ENCODE measurements at places on chromosomes 1 and 21.

DNA sequence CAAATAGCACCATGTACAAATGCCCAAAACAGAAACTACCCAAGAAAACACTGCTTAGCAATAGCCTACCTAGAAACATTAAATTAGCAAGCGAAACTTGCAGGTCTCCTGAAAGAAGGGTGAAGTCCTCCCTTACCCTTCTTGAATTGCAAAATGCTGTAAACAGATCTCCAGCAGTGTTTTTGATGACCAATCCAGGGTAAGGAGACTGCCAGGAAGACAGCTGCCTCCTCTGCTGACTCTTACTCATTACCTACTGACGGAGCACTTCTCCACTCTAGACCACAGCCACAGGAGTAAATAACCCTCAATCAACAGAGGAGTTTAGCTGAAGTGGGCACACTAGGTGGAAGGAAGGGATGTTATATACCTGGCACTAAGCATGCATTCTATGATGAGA, 32.2 kb upstream of the GADD45A start:
- no peak for DNase-seq

- no peak for DNase-seq
These were observed 45.6 kb upstream of the ACTRT2 start for GRCh38 chr1:2975466-2976179.

DNA sequence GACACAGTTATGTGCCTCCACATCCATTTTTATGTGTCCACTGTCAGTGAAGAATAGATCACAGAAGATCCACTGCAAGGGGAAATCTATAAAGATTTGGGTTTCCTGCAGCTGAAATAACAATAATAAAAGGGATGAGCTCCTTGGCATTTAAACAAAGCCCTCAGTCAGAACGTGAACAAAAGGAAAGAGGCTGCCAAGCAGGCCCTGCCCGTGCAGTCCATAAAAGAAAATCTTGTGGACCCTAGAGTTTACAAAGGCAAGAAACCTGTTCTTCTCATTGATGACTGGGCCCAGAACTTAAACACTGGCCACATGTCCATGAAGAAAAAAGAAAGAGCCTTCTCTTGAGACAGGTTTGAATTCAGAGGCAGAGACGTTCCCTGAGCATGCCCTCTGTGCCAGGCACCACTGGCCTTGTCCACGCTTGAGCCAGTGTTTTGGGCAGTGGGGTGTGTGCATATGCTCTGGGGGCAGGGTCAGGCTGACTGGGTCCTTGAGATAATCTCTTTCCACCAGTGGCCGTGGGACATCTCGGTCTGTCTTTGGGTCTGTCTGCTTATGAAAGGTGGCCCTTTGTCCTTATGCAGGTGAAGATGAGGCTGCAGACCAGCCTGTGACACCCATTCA, 142.7 kb downstream of the HIVEP3 start:
- no peak for DNase-seq

DNA sequence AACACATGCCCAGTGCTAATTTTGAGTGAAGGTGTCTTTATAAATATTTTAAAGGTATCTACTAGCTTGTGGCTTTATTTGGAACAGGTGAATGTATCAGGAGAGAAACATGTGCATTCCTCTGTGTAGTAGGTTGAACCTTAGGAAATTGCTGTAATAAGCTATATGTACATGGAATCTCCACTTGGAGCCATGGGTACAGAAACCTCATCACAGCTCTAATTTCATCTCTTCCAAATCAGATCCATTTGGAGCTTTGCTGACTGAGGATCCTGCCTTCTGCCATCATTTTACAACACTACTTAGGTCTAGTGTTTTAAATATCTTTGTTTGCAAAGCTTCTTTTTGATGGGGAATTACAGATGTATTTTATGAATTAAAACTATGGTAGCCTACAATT, 2.1 kb downstream of the KCNK2 start:
- no peak for DNase-seq

DNA sequence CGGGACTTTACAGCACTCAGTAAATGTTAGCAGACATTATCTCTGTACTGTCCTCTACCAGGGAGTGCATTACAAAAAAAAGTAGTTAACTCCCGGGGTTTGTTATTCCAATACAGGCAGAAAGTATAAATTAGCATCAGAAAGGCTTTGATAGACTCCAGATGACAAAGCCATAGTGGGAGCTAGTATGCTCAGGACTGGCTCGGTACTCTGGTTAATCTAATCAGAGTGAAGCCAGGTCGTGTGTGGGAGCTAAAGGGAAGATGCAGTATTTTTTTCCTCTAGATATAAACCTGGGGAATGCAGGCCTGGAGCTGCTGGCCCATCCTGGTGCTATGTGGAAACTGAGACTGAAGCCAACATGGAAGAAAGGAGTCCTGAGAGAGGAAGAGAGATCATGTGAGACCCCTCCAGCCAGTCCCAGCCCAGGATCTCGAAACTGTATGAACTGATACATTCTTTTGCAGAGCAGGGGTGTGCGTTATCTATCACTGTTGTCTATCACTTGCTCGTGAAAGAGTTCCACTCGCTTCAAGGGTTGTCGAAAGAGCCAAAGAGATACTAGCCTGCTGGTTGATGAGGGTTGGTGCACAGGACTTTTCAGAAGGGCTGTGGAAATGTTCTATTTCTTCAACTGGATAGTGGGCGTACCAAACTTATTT, 125.8 kb downstream of the PLPP3 start:
- DNase-seq, result no peak

DNA sequence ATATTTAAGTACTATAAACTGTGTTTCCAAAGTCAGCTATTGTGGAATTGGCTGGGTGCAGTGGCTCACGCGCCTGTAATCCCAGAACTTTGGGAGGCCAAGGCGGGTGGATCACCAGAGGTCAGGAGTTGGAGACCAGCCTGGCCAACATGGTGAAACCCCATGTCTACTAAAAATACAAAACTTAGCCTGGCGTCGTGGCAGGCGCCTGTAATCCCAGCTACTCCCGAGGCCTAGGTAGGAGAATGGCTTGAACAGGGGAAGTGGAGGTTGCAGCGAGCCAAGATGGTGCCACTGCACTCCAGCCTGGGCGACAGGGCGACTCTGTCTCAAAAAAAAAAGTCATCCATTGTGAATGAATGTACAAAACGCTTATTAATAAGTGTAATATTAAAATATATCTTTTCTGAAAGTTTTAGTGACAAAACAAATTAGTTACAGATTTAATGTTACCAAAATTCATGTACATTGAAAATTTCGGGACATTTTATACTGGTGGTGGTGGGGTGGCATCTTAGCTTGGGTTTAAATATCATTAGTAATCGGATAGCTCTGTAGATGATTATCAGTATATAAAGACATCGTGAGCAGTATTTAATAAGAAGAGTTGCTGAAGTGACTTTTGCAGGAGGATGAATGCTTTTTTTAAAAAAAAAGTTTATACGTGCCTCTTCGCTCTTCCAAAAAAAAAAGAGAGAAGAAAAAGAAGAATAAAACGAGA, 503 bp upstream of the SRSF11 start:
- no peak for DNase-seq

DNA sequence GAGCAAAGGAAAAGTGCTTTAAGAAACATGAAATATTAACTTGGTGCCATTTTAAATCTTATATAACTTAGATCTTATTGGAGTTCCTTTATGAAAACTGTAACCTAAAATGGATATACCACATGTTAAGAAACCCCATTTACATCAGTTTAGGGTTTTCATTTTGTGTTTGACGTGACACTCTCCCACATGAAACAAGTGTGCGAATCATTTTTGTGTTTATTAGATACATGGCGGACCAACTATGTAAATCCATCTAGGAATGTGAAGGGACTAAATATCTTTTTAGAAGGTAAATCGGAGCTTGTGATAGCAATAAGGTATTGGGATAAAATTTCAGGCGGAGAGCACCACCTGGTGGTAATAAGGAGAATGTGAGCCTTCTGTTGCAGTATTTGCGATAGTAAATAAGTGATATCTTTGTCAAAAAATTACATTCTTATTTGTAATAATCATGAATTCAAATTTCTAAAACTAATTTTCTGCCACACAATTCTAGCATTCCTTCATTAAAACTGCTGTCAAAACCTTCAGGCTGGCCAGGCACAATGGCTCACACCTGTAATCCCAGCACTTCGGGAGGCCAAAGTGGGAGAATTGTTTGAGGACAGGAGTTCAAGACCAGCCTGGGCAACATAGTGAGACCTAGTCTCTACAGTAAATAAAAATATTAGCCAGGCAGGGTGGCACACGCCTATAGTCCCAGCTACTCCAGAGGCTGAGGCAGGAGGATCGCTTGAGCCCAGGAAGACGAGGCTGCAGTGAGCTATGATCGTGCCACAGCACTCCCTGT, 31.3 kb downstream of the SMAP2 start:
- DNase-seq, result no peak

- no peak for DNase-seq
These were observed 8.4 kb upstream of the GPR153 start for GRCh38 chr1:6269296-6269695.

DNA sequence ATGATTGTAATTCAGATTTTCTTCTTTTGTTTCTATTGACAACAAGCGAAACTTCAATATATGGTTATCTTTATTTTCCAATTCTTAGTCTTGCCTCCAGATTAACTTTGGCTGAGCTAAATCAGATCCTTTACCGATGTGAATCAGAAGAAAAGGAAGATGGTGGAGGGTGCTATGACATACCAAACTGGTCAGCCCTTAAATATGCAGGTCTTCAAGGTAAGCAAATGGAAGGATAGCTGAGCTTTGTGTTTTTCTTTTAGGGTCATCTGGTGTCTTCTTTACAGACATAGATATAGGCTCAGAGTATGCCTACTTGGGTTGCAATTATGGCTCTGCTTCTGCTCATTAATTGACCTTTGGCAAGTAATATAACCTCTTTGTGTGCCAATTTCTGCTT, 37.7 kb downstream of the AGL start:
- no peak for DNase-seq

DNA sequence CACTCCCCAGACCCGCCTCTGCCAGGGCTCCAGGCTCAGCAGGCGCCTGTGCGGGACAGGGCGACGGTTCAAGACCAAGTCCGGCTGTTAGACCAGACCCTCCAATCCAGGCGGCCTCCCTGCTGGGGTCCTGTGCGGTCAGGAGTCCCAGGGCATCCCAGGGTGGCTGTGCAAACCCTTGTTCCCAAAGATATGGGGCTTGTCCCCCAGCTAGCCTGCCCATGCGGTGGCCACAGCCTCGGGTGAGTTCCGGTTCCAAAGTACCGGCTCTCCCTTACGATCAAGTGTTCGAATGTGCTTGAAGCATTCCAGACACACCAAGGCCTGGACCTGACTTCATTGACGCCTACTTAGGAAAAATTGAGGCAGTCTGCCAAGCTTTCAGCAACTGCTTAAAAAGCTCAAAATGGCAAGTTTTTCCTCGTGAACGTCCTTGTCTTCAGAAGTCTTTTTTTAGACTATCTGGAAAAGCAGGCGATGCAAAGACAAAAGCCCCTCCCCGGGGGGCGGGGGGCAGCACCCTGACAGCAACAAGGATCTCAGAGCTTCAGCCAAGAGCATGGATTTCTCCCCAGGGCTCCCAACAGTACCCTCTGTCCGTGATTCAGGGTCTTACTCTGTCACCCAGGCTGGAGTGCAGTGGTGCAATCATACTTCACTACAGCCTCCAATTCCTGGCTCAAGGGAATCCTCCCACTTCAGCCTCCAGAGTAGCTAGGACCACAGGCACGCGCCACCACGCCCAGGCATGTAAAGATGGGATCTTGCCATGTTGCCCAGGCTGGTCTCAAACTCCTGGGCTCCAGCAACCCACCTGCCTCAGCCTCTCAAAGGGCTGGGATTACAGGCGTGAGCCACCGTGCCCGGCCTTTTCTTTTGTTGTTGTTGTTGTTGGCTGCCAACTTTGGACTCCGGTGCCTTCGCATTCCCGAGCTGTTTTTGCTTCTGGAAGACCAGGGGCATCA, 2.3 kb downstream of the FAAP20 start:
- DNase-seq, result no peak

GRCh38 chr1:159959451-159959850, 5.4 kb upstream of the SLAMF9 start:
- no peak for DNase-seq

DNA sequence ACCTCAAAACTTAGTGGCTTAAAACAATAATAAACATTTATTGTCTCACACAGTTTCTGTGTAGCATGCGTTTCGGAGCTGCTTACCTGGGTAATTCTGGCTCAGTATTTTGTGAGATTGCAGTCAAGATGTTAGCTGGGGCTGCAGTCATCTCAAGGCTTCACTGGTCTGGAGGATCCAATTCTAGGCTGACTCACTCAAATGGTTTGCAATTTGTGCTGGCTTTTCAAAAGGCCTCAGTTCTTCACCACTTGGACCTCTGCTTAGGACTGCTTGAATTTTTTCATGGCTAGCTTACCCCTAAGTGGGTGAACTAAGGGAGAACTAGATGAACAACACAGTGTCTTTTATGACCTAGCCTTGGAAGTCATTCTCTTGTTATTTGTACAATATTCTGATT, 21.0 kb downstream of the XPR1 start:
- DNase-seq, result no peak

DNA sequence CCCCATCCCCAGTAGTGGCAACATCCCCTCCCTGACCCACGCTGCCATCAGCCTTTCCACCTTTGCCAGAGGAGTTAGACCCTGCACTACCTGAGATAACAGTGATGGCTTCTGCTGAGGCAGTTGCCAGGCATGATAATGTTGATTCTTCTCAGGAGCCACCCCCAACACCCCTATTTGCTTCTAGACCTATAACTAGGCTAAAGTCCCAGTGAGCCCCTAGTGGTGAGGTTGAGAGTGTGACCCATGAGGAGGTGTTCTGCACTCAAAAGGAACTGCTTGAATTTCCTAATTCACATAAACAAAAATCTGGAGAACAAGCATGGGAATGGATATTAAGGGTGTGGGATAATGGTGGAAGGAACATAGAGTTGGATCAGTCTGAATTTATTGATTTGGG, 159.6 kb upstream of the COL11A1 start:
- DNase-seq, result no peak

- no peak for DNase-seq
These were observed 230.3 kb downstream of the CENPF start for GRCh38 chr1:214833178-214833756.

- peak; percentile 57 for DNase-seq
These were observed 2.4 kb downstream of the SPSB1 start for GRCh38 chr1:9294910-9295636.

DNA sequence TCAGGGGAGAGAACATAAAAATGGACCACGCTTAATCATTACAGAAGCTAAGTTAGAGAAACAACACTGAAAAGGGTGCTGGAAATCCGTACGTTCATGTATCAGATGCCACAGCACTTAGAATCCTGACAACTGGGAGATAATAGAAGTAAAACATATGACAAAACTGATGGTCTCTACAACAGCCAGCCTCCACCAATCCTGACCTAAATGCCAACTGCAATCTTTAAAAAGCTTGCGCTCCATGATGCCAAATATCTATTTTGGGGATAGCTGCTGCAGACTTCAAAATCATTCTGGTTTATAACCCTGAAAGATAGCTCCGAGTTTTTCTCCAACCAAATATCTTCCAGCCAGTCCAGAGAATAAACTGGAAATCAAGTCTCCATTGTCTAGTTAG, 178.3 kb downstream of the RERE start:
- DNase-seq, result no peak
